ENCODE measurements at places on chromosomes 6 and 20. TPM values are rescaled to one million over a fixed set of nuclear protein-coding genes. Genes with fewer than 3 reads are reported as not detected.

The NFYA gene
- 23.7 TPM for total RNA-seq

The ITPA gene
- total RNA-seq: 76.9 TPM

The CLIC1 gene
- 405 TPM for total RNA-seq

The SLC22A2 gene
- total RNA-seq: not detected

The MPC1 gene
- 109 TPM for total RNA-seq

The MAS1 gene
- total RNA-seq: not detected

The COL19A1 gene
- not detected for total RNA-seq

The BRD2 gene
- 221 TPM for total RNA-seq

The NCOA3 gene
- total RNA-seq: 67.2 TPM

The FAM83D gene
- total RNA-seq: 21.8 TPM

The FNDC1 gene
- 73.2 TPM for total RNA-seq

The DLK2 gene
- total RNA-seq: 3.1 TPM

The VWA7 gene
- total RNA-seq: 0.34 TPM

The EEF1A2 gene
- 0.71 TPM for total RNA-seq

The CEP85L gene
- total RNA-seq: 11.9 TPM

The SLC16A10 gene
- 1.6 TPM for total RNA-seq

The IL20RA gene
- total RNA-seq: not detected

The MYMX gene
- not detected for total RNA-seq

Data from Karpas-422 (cell line).